ENCODE measurements at places on chromosomes 3 and 15. TPM values are rescaled to one million over a fixed set of nuclear protein-coding genes. Genes with fewer than 3 reads are reported as not detected.

The OXTR gene
- total RNA-seq: 0.16 TPM

The SLC41A3 gene
- 29.6 TPM for total RNA-seq

The CCDC54 gene
- total RNA-seq: not detected

The PEX5L gene
- total RNA-seq: not detected

The GPR62 gene
- not detected for total RNA-seq

The SLC15A2 gene
- total RNA-seq: 4.4 TPM

The LNP1 gene
- 0.73 TPM for total RNA-seq

The OR5K3 gene
- total RNA-seq: not detected

The RLBP1 gene
- not detected for total RNA-seq

The EFHB gene
- 0.68 TPM for total RNA-seq

The SNTN gene
- not detected for total RNA-seq

The EDEM1 gene
- total RNA-seq: 55.3 TPM

The ROPN1 gene
- not detected for total RNA-seq

The GREM1 gene
- total RNA-seq: not detected

The DYNC1LI1 gene
- 49.2 TPM for total RNA-seq

The COL8A1 gene
- 0.12 TPM for total RNA-seq

The FMN1 gene
- total RNA-seq: 2.0 TPM

The PPM1L gene
- total RNA-seq: 73.2 TPM

The SNAP23 gene
- 82.7 TPM for total RNA-seq

The LIPC gene
- total RNA-seq: 5.3 TPM

The AQP9 gene
- 2.8 TPM for total RNA-seq

The TPRG1 gene
- 1.3 TPM for total RNA-seq

The TBL1XR1 gene
- 74.6 TPM for total RNA-seq

The ZNF774 gene
- 0.47 TPM for total RNA-seq

The INKA1 gene
- total RNA-seq: 0.52 TPM
